ENCODE measurements at places on chromosomes 7 and 10.

DNA sequence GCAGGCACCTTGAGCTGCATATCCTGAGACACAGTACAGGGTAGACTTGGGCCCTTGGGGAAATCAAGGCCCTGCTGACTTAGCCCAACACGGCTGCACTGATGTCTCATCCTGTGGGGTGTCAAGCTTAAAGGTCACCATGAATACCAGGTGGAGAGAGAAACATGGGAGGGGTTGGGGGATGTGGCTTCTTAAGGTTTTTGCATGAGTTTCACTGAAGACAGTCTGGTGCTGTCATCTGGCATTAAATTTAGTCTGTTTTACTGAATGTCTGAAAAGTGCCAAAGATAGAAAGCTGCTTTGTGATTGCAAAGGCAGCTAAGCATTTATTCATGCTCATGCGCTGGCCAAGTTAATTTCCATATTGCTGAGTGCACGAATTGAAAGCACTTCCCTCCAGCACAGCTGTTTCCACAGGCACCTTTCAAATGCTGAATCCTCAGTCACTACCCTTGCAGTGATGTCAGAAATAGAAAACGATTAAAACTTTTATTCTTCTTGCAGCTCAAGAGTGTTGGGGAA lies 102.1 kb downstream of the OSBPL3 start:
- peak; percentile 76 for DNase-seq

DNA sequence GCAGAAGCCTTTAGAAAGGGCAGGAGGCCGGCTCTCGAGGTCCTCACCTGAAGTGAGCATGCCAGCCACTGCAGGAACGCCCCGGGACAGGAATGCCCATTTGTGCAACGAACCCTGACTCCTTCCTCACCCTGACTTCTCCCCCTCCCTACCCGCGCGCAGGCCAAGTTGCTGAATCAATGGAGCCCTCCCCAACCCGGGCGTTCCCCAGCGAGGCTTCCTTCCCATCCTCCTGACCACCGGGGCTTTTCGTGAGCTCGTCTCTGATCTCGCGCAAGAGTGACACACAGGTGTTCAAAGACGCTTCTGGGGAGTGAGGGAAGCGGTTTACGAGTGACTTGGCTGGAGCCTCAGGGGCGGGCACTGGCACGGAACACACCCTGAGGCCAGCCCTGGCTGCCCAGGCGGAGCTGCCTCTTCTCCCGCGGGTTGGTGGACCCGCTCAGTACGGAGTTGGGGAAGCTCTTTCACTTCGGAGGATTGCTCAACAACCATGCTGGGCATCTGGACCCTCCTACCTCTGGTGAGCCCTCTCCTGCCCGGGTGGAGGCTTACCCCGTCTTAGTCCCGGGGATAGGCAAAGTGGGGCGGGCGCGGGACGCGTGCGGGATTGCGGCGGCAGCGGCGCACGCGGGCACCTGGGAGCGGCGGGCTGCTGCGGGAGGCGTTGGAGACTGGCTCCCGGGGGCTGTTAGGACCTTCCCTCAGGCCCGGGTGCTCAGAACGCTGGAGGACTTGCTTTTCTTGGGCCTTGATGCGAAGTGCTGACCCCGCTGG lies at the start of gene FAS:
FAS (plus strand) TSS at position 415 of the 777 bp plus-strand sequence; CDS start at position 494, 79 bp downstream.
- peak; percentile 94 for DNase-seq

DNA sequence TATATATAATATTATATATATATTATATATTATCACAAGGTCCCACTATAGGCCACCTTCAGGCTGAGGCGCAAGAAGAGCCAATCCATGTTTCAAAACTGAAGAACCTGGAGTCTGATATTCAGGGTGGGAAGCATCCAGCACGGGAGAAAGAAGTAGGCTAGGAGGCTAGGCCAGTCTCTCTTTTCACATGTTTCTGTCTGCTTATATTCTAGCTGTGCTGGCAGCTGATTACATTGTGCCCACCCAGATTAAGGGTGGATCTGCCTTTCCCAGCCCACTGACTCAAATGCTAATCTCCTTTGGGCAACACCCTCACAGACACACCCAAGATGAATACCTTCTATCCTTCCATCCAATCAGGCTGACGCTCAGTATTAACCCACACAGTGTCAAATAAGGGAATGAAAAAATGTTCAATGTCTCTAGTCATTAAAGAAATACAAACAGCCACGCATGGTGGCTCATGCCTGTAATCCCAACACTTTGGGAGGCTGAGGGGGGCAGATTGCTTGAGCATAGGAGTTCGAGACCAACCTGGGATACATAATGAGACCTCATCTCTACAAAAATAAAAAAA lies 135.4 kb upstream of the PCBD1 start:
- DNase-seq, result no peak

DNA sequence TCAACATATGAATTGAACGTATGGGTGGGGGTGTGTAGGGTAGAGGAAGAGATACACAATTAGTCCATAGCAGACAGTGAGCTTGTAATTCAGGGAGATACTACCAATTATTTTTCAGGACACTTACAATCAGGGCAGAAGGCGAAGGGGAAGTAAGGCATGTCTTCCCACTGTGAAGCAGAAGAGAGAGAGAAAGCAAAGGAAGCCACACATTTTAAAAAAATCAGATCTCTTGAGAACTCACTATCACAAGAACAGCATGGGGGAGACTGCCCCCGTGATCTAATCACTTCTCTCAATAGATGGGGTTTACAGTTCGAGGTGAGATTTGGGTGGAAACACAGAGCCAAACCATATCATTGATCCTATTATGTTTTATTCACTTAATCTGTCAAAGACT lies 116.4 kb upstream of the RPA3 start:
- no peak for DNase-seq

GRCh38 chr10:90481326-90481923 lies 376.4 kb downstream of the HTR7 start:
- DNase-seq, result no peak

- DNase-seq, result no peak
Observed at GRCh38 chr7:108200326-108200725, 70.2 kb upstream of the LAMB4 start.

DNA sequence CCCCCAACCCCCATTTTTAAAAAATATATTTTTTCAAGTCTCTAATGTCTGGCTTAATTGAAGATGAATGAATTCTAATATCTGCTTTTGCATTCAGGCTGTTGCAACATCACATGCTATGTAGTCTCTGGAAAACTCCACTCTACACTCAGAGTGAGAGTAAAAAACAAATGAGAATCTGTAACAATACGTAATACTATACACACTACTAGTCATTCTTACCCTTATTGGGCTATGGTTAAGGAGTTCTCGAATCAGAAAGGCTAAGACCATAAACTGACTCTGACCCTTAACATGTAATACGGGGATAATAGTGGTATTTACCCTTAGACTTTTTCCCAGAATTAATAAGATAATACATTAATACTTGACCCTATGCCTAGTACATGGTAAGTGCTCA lies 42.9 kb upstream of the TMEM168 start:
- DNase-seq, result no peak

- DNase-seq, result no peak
Observed at GRCh38 chr10:129690248-129691070, 223.4 kb downstream of the MGMT start.

- no peak for DNase-seq
Observed at GRCh38 chr7:82323806-82324205, 119.8 kb downstream of the CACNA2D1 start.

- DNase-seq, result no peak
Observed at GRCh38 chr10:50615658-50616057, 8.1 kb downstream of the SGMS1 start.

DNA sequence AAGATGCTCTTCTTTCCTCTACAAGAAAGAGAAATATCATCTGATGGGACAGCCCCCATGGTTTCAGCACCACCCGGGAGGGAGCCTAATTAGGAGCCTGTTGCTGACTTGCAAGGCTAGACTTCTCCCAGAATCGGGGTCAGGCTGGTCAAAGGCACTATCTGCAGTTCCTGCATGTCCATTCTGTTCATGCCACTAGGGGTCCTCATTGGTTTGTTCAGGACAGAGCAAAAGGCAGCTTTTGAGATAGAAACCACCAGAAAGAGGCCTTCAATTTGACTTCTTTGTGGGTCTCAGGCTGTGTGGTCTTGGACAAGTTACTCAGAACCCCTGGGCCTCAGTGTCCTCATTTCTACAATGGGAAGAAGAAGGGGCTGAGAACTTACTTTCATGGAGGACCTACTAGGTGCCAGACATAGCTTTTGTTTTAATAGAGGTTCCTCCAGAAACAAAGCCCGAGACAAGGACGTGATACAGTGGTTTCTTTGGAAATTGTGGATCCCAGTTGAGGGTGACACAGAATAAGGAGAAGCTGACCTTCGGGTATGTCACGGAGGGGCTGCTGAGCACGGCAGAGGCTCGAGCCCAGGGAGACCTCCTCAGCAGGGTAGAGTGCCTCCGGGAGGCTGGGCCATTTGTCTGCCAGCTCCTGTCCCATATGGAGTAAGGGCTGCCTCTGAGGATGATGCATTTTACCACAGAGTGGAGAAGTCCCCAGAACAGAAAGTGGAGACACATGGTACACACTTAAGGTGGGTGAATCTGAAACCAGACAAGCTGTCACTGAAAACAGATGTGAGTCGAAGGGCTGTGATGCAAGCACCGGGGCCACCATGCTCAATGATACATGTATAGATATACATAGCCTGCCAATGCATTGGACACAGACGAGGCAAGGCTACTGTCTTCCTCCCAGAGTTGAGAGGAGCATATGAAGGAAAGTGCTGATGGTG lies 33.1 kb upstream of the NEUROD6 start:
- peak; percentile 59 for DNase-seq

DNA sequence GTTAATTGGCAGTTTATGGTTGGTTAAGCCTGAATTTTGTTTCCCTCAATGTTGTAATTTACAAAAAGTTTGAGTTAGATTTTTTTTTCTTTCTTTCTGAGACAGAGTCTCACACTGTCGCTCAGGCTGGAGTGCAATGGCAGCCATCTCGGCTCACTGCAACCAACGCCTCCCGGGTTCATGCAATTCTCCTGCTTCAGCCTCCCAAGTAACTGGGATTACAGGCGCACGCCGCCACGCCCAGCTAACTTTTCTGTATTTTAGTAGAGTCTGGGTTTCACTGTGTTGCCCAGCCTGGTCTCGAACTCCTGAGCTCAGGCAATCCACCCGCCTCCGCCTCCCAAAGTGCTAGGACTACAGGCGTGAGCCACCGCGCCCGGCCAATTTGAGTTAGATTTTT lies 935 bp downstream of the ZNF273 start:
- DNase-seq, result no peak

GRCh38 chr7:1364068-1364905 lies 95.0 kb downstream of the MICALL2 start:
- DNase-seq, result no peak

DNA sequence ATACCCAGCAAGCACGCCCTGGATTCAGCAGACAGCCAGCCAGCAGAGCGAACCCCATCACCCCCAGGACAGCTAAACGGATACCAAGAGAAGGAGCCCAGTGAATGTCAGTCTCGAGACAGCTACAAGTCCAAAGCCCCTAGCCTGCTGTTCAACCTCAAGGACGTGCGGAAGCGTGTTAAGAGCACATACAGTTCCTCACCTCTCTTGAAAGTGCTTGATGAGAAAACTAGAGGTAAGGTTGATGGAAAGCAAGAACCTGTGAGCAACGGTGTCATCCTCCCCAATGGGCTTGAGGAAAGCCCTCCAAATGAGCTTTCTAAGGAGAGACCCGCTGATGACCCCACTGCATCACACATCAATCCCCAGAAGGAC lies 24.9 kb downstream of the C10orf71 start:
- no peak for DNase-seq

GRCh38 chr7:73761854-73762658 lies 8.0 kb downstream of the CLDN3 start:
- no peak for DNase-seq

GRCh38 chr7:29626730-29627129 lies 63.1 kb downstream of the PRR15 start:
- DNase-seq, result no peak

GRCh38 chr7:20793248-20793647 lies 6.6 kb upstream of the SP8 start:
- DNase-seq, result peak; percentile 49

GRCh38 chr7:22204312-22204711 lies 152.6 kb downstream of the RAPGEF5 start:
- DNase-seq, result no peak

GRCh38 chr10:118769898-118770600 lies 15.3 kb upstream of the CACUL1 start:
- no peak for DNase-seq

GRCh38 chr7:96538632-96539031 lies 171.0 kb downstream of the SEM1 start:
- no peak for DNase-seq

GRCh38 chr7:50978633-50979215 lies 196.0 kb upstream of the GRB10 start:
- DNase-seq, result peak; percentile 18

GRCh38 chr10:132443983-132444876 lies 47.2 kb downstream of the PWWP2B start:
- peak; percentile 77 for DNase-seq

DNA sequence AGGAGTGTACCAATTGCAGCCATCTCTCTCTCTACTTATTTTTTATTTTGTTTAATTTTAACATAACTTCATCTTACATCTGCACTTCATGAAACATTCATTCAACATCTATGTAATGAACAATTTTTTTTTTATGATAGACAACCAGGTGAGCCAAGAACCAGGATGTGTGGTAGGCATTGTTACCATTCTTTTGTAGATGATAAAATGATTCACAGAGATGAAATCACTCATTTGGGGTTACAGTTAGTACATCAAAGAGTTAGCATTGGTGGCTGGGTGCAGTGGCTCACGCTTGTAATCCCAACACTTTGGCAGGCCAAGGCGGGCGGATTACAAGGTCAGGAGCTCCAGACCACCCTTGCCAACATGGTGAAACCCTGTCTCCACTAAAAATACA lies 127.8 kb downstream of the HDAC9 start:
- no peak for DNase-seq

DNA sequence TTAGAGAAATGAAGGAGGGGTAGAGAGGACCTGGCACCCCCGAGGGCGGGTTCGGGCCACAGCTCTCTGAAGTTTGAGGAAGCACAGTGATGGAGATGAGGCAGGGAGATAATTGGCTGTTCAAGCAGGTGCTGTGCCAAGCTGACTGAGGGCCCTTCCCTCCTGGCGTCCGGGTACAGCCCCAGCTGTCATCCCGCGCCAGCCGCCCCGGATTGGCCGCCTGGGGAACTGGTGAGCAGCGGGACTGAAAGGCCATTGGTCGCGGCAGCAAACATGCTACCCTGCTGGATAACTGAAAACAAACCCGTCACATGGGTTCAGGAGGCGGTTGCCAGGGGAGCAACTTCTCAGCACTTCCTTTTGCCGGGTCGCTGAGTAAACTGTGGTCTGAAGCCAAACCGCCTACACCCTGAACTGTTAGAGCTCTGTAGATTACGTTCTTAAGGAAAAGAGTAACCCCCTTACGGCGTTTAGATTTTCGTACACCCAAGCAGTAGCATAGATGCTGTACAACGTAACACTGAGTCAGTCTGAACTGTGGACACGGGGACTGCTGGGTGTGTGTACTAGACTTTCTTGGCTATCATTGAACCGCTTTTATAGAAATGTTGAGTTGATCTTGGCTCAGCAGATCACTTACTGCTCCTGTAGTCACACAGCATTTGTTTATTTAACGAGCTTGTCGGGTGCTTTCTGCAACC lies 1.3 kb downstream of the INSIG1 start:
- DNase-seq, result peak; percentile 99
